ENCODE measurements at places on chromosomes 12 and 14.

GRCh38 chr14:52267501-52268278, at the start of gene PTGDR:
Gene PTGDR (plus strand): TSS chr14:52267698. CDS start chr14:52267815, 117 bp downstream.
- DNase-seq = no peak

DNA sequence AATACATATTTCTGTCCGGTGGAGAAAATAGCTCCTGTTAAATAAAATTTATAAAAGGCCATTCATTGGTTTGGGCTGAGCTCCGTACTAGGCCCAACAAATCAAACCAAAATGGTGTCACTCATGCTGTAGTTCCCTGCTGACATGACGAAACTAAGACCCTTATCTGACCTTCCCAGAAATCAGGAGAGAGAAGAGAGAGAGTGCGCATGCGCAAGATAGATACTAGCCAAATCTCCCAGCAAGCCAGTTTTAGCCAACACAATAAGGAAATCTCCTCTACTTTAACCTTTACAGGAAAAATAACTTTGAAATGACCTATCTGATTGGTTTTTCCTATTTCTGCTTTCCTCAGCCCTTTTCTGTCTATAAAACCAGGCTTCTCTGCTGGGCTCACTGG, 152.7 kb upstream of the RMST start:
- DNase-seq = no peak

- DNase-seq = no peak
Measured at GRCh38 chr12:41058266-41058665, 129.9 kb upstream of the PDZRN4 start.

DNA sequence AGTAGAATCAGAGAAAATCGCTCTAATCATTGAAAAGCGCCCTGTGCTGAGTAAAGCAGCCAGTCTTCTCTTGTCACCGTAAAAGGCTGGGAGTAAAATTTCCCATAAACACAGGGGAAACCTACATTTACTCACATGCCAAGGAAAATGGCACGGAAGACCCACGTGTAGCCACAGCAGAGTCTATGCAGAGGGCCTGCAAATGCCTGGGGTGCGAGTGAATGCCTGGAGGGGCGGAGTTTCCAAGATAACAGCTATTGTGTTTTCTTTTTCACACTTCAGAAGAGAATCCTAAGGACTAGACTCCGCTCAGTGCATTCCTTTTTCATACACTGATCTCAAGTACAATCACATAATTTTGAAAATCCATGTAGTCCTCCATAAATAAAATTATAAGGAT, 159.9 kb upstream of the FOXN3 start:
- DNase-seq = no peak

DNA sequence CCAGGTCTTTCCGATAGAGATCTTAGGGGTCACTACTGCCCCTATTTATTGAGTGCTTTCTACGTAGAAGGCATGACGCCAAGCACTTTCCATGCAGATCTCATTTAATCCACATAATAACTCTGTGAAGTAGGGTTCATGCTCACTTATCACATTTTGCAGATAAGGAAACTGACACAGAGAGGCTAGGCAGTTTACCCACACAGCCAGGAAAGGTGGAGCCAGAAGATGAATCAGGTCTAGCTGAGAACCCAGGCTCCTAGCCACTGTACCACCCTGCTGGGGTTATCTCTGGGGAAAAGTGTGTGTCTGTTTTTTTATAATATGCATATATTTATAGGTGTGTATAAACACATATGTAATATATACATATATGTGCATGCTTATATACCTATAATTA, 83.6 kb downstream of the KSR2 start:
- DNase-seq = no peak

DNA sequence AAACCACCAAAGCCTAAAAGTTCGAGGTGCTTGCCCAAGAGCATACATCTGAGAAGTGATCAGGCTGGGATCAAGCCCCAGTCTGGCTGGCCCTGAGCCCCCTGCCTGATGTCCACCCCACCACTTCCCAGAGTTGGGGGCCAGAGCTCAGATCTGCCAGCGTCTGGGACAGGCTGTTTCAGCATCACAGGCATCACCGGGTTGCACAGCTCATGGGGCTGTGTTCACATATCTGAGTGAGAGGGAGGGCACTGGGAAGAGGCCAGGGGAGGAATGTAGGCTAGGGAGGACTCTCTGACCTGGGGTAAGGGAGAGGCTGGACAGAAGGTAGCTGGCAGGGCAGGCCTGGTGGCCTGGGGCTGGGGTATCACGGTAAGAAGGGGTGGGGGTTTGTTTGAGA, 6.0 kb downstream of the TGM1 start:
- no peak for DNase-seq

Data from stimulated activated CD8-positive, alpha-beta memory T cell treated with anti-CD3 and anti-CD28 coated beads, Interleukin-7, amount 100 ng/mL, for 4 hours (primary cell).